ENCODE measurements at places on chromosomes 2 and 18.

- DNase-seq: no peak
Observed at GRCh38 chr2:150391779-150392178, 95.7 kb downstream of the RND3 start.

GRCh38 chr2:29100564-29100963, 14.7 kb upstream of the CLIP4 start:
- no peak for DNase-seq

GRCh38 chr2:221104361-221104811, 467.7 kb downstream of the EPHA4 start:
- no peak for DNase-seq

GRCh38 chr2:176104316-176105077, 2.6 kb upstream of the HOXD11 start:
- no peak for DNase-seq

DNA sequence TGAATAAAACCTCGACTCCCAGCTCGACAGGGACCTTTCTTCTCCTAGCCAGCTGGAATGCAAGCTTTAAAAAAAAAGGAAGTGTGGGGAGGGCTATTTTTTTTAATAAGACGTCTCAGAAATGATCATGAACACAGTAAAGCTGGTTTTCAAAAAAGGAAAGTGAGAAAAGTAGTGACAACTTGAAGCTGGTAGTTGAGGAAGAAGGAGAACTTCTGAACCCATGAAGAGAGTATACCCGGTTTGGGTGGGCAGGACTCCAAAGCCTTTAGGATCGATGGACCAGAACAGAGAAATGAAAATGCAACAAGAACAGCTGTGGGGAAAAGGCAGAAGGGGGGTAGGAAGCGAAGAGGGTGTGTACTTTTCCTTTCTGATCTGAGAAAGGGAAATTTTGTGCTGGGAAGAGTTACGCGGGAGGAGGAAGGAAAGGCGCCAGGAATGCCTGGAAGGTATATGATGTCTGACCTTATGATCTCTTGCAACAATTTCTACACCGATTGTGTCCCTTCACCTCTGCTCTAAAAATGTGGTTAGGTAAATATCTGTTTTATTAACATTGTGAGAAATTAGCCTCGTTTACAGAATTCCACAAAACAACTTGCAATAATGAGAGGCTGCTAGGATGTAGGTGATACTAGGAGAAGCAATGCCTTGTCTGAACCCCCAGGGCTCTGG, 22.6 kb upstream of the CYP1B1 start:
- DNase-seq: no peak

- no peak for DNase-seq
Observed at GRCh38 chr2:24899361-24899910, 20.6 kb downstream of the ADCY3 start.

DNA sequence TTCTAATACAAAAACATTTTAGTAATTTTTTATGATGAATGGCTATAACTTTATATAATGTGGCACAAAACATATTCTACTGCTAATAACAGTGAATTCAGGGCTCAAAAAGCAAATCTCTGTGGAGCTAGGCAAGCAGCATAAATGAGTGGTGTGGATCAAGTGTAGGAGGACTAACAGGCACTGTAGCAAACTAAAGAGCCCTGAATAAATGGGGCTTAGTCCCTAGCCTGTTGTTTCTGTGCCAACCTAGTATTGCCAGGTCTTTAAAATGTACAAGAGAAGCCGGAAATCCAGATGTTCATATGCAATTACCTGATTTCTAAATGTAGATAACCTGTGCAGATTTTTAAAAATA, 18.5 kb downstream of the REL start:
- no peak for DNase-seq

DNA sequence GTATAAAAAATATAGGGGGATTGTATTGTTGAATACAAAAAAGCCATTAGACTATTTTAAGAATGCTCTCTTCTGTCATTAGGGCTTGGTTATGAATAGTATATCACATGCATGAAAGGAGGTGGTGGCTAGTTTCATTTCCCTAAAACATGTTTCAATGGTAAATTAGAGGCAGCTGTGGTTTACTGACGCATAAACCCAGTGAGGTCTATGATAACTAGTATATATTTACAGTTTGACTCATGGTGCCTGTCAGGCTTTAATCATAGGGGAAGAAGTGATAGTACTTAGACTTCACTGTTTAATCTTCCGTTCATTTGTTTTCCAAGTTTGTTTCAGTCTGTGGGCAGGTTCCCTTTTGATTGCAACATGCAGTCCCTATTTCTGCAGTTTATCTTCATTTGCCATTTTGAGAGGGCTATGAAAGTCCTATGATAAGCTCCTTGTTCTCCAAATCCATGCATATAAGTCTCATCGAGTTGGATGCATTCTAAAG, 55.1 kb upstream of the MAP4K3 start:
- no peak for DNase-seq

DNA sequence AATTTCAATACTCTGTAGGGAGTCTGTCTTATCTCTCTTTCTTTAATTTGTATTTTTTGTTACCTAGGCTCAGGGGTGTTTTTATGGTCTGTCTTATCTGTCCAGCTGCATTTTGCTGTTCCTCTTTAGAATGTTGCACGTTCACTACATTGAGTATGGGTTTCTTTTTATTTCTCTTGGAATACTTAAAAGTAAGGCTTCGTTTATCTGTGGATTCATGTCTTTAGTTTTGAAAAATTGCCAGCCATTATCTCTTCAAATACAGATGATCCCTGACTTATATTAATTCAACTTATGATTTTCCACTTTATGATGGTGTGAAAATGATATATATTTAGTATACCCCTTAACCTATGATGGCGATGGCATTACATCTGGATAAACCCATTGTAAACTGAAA, 26.9 kb downstream of the CARF start:
- DNase-seq: no peak

Data from activated T-cell treated with anti-CD3 and anti-CD28 coated beads for 1 hour (primary cell).